ENCODE measurements at places on chromosomes 6 and 20.

GRCh38 chr20:8132484-8133309 is 631 bp downstream of the PLCB1 start:
- peak; percentile 33 for DNase-seq

GRCh38 chr6:142304241-142304640 is 2.4 kb downstream of the ADGRG6 start:
- DNase-seq: no peak

GRCh38 chr20:63979557-63980316 is at the start of gene SAMD10:
SAMD10 (minus strand) TSS chr20:63979642; CDS start chr20:63979467, 175 bp downstream.
- peak; percentile 32 for DNase-seq

GRCh38 chr20:12599494-12599893 is 409.3 kb upstream of the SPTLC3 start:
- no peak for DNase-seq

DNA sequence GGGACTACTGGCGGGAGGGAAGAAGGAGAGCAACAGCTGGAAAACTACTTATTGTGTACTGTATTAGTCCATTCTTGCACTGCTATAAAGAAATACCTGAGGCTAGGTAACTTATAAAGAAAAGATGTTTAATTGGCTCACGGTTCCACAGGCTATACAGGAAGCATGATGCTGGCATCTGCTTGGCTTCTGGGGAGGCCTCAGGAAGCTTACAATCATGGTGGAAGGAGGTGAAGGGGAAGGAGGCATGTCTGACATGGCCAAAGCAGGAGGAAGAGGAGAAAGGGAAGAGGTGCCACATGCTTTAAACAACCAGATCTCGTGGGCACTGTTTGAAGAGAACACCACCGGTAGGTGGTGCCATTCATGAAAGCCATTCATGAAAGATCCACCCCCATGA is 67.3 kb downstream of the GMDS start:
- DNase-seq: no peak

DNA sequence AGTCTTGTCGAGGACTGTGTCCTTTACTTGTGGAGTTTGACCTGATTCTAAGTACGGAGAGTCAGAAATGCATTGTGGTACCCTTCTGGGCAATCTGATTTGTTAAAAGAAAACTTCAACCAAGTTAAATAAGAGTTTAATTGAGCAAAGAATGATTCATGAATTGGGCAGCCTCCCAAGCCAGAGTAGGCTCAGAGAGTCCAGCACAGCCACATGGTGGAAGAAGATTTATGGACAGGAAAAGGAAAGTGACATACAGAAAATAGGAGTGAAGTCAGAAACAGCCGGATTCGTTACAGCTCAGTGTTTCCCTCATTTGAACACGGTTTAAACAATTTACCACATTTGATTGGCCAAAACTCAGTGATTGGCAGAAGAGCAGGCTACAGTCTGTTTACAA is 329.2 kb downstream of the DHX35 start:
- no peak for DNase-seq

Data from amygdala (tissue), 56 donors.